Activated CD4-positive, alpha-beta T cell treated with anti-CD3 and anti-CD28 coated beads, Interleukin-2, Interleukin-6, amounts not matched to agents 100 ng/mL and 50 ng/mL, durations not matched to agents 16 hours and 8 hours (primary cell): ENCODE measurements at places on chromosomes 16 and 17.

- DNase-seq, result no peak
These were observed 3.7 kb downstream of the BAHCC1 start for GRCh38 chr17:81398832-81399411.

DNA sequence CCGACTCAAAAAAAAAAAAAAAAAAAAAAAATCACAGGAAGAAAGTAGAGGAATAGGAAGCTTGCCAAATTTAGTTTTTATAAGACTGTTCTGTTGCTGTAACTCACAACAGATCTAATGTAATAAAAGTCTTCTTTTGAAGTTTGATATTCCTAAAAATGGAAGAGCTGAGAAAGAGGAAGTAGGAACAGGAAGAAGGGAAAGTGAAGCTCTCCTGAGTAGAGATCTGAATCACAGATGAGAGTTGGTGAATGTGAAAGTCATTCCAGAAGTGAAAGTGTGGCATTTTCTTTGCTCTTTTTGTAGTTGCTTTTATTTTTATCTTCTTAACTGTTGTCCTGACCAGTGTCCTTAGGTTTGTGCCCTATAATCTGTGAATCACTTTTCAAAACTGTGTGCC, 2.1 kb downstream of the NMT1 start:
- DNase-seq, result peak; percentile 44

- DNase-seq, result peak; percentile 44
These were observed 14.2 kb upstream of the CCL1 start for GRCh38 chr17:34377078-34377823.

DNA sequence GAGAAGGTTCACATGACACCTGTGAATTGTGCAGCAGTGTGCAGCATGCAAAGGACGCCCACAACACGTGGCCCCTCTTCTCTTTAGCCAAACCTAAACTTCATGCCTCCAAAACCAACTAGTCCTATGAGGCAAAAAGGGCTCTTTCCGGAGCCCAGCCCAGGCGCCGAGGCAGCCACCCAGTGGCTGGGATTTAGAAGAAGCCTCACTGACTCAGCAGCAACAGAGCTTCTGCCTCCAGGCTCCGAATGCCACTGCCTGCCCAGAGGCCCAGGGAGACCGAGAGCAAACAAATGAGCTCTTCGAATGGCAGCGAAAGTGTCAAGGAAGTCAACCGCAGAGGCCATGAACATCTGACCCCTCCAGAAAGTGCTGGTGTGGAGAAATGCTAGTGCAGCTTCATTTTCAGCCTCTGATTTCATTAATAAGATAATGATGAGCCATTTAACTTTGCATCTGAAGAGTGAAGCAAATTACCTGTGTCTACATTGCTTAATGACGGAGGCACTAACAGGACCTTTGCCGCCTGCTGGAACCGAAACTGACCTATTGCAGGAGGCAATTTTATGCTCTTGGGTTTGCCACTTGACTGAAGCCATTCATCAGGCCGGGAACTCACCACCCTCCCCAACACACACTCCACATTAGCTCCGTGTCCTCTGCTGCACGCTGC, 157.7 kb upstream of the RPL38 start:
- DNase-seq, result no peak

GRCh38 chr17:13986855-13987254, 82.4 kb upstream of the COX10 start:
- DNase-seq, result no peak

GRCh38 chr16:79349803-79350202, 250.7 kb downstream of the MAF start:
- no peak for DNase-seq

DNA sequence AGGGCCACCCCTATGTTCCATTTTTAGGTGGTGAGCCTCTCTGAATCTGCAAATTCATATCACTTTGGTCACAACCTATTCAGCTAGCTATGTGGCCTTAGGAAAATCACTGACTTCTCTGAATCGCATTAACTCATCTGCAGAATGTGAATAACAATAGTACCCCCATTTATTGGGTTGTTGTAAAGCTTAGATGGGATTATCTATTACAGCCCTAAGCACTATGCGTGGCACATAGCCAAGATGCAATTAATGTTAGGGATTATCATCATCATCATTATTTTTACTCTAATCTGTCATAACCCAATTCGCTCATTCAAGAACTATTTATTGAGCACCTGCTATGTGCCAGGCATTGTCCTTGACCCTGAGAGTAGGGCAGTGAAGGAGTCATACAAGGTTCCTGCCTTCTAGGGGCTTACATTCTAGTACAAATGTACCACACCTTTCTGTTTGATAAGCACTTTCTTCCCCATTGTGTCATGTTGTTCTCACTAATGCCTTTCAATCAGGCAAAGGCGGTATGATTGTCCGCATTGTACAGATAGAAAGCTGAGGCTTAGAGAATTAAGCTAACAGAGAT, 38.5 kb downstream of the CHD9 start:
- no peak for DNase-seq

DNA sequence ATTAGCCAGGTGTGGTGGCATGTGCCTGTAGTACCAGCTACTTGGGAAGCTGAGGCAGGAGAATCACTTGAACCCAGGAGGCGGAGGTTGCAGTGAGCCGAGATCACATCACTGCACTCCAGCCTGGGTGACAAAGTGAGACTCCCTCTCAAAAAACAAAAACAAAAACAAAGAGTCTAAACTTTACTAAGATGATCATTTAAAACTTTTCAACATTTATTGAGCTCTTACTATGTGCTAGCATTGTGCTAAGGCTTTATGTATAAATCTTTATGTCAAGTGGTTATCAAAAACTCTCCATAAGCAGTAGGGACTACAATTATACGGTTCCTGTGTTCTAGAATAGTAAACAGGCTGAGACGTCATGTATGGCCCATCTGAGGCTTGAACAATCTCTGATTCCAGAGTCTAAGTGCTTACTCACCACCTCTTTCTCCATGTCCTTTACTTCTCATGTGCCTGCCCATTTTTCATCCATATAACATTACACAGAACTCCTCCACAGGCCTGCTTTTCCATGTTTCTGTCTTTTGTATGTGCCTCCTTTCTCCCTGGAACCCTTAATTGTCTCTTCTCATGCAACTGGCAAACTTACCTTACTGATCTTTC, 66.7 kb downstream of the NUP88 start:
- no peak for DNase-seq

DNA sequence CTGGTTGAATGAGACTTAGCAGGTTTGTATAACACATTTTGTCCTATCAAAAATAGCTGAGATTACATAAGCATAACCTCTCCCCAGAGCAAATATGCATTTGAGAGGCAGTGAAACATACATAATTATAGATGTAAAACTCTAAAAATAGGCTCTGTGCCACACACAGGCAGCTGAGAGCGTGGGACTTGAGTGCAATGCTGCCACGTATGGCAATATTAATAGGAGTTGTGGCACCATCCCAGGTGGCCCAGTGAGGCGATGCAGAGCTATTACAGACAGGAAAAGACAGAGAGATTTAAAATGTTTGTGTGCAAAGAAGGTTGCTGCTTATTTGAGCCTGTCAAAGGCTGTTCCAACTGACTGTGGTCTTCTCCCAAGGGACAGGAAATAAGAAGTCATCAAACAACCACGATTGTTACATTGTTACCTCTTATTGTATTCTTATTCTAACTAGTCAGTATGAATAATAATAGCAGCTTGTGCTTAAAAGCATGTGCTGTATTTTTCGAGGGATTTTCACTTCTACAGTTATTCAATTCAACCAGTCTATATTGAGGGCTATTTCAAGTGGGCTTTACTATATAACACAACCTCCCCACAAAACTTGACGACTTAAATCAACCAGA, 116.5 kb downstream of the SALL1 start:
- no peak for DNase-seq

GRCh38 chr16:10969615-10970014, 25.3 kb downstream of the CLEC16A start:
- no peak for DNase-seq

DNA sequence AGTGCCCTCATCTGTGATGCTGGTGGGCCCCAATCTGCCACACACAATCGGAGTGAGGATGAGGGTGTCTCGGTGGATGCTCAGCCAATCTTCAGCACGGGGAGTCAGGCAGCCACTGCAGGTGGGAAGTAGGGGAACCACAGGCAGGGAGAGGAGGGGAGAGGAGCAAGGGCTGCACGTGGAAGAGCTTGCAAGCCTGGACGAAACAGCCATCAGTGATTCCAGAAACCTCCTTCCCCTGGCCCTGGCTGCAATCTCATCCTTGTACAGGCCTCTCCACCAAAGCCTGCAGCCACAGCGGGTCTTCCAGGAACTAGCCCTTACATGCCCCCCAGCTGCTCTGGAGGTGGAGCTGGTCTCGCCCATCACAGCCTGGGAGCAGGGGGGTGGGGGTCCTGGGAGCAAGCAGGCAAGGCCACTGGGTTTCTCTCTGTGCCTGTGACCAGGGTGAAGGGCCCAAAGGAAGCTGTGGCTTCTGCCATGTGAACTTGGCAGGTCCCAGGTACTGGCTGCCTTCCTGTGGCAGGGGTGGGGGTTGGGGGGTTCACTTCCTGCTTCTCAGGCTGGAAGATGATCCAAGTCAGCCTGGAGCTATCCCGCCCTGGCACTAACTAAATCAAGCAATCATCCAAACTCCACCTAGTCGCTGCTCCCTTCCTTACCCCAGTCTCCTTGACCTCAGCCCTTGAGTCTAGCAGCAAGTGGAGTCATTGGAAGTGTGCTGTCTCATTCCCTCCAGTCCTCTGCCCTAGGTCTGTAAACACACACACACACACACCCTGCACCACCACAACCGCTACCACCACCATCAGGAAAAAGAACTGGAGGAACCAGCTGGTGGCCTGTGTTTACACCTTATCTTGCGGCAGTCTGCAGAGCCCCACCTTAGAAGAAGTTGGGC, 29.4 kb upstream of the MLKL start:
- DNase-seq, result no peak

- DNase-seq, result no peak
These were observed 52.8 kb downstream of the DNAH9 start for GRCh38 chr17:11651089-11651488.

DNA sequence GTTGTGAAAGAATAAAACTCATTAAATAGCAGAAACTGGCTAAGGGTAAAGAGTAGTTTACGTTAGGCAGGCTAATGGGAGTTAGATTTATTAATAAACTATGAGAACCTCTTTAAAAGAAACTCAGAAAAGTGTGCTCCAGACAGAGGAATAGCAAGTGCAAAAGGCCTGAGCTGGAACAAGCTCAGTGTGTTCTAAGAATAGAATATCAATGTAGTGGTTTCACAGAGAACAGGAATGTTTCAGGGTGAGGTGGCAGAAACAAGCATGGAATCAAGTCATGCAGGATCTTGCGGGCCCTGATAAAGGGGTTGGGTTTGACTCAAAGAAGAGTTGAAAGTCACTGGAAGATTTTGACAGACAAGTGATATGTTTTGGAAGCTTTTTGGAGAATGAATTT, 164.0 kb upstream of the HS3ST3A1 start:
- no peak for DNase-seq

DNA sequence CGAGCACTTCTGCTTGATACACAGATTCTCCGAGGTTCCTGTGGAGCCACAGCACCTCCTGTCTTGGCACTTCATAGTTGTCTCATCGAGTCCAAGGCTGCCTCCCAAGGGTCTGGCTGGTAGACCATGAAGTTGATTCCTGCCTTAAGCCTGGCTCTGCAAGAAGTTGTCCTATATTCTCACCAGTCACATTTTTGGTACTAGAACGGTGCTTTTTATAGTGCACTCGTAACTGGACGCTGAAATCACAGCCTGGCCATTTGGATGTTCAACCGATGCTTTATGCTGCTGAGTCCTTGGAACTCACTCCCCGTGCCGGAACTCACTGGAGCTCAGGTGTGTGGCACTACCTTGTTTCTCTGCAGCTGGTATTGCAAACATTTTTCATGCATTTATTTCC, 35.6 kb downstream of the RMI2 start:
- no peak for DNase-seq

- DNase-seq, result no peak
These were observed 21.1 kb downstream of the TMC6 start for GRCh38 chr17:78107457-78107856.

DNA sequence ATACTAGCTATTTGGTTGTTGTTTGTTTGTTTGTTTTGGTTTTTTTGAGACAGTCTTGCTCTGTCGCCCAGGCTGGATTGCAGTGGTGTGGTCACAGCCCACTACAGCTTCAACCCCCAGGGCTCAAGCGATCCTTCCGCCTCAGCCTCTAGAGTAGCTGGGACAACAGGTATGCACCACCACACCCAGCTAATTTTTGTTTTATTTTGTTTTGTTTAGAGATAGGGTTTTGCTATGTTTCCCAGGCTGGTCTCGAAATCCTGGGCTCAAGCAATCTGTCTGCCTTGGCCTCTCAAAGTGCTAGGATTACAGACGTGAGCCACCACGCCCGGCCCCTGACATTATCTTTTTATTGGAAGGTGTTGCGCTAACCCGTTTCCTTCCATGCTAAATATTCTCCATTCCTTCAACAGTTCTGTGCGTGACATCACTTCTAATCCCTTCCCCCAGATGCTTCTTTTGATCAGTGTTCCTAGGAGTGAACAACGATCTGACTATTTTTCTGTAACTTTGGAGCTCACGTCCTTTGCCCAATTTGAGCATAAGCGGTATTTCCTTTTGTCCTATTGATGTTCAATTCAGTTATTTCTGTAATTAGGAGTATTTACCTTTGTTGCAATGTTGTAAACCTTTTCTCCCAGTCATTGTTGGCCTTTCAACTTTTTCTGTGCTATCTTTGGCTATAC, 30.2 kb upstream of the EMP2 start:
- DNase-seq, result no peak

DNA sequence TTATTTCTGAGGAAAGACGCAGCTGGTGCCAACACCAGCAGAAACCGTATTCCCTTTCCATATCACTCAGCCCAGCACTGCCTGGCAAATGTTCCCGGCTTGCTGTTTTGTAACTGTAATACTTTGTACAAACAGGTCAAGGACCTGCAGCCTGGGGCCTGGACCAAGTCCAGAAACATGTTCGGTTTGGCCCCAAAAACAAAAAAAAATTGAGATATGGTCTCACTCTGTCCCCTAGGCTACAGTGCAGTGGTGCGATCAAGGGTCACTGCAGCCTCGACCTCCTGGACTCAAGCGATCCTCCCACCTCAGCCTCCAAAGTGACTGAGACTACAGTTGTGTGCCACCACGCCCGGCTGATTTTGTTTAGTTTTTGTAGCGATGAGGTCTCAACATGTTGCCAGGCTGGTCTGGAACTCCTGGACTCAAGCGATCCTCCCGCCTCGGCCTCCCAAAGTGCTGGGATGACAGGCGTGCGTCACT, 1.2 kb downstream of the HAGH start:
- DNase-seq, result no peak

DNA sequence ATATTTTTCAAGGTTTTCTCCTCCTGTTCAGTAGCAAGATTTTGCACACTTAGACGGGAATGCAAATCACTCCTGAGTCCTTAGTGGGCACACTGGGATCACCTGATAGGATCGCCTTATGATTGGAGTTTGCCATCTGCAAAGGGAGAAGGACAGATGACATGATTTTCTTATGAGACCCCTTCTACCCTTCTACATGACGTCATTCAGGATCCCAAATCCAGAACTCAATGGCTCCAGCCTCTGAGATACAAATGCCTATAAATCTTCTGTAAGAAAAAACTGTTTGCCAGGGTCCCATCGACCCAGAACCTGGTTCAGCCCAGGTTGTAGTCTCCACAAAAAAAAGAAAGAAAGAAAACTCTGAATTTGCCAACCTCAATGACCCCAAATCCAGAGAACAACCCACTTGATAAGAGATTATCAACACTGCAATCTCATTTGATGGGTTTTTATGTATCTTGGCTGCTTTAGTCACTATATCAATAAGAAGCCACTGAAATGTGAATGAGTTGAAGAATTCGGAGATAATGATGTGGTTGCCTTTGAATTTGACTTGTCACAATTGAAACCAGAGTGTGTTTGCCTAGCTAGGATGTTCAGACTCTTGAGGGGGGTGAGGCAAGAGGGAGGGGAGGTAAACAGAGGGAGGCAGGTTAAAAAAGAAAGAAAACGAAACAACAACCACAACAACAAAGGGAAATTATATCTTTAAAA, 6.7 kb downstream of the ZNF423 start:
- DNase-seq, result no peak
